ENCODE measurements at places on chromosomes 4 and X.
A peak's percentile ranks its signal among the peaks of the same experiment; 100 is the strongest.

DNA sequence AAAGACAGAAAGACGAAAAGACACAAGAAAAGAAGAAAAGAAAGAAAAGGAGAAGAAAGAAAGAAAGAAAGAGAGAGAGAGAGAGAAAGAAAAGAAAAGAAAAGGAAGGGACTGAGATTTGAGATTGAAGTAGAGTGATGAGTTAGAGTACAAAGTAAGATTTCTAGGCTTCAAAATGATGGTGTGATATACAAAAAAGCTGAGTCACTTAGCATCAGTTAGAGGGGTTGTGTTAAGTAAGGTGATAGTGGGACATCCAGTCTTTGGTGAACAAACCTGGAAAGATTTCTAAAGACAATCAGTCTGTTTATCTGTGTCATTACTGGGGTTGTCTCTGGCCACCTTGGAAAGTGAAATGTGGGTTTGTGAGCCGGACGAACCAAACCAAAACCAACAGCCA, 13.5 kb downstream of the SLC10A6 start:
- DNase-seq: no peak

DNA sequence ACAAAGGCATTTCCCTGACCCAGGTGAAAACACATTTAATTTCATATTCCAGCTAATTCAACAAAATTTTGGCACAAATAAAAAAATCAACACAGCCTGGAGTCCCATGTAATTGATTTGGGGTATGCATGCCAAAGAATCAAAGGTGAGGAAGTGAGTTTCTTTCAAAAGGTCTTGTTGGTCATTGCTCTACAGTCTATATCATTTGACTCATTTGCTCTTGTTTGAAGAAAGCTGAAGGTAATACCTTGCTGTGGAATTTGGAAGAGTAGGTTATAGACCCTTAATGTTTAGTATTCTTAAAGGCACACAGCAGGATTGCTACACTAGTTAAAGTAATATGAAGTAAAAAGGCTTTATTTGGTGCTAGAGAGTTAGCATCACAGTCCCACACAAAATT, 25.4 kb downstream of the COL4A6 start:
- no peak for DNase-seq

- no peak for DNase-seq
Measured at GRCh38 chr4:138614398-138615142, 372.4 kb upstream of the SLC7A11 start.

GRCh38 chr4:101345596-101346350, 1.6 kb downstream of the PPP3CA start:
- peak; percentile 60 for DNase-seq

- no peak for DNase-seq
Measured at GRCh38 chrX:100874325-100874724, at the start of gene NOX1. TSS of gene NOX1 (minus strand) at chrX:100874359. CDS start at chrX:100874139, 220 bp downstream.

- DNase-seq: no peak
Measured at GRCh38 chrX:6891404-6891803, 256.1 kb upstream of the STS start.

DNA sequence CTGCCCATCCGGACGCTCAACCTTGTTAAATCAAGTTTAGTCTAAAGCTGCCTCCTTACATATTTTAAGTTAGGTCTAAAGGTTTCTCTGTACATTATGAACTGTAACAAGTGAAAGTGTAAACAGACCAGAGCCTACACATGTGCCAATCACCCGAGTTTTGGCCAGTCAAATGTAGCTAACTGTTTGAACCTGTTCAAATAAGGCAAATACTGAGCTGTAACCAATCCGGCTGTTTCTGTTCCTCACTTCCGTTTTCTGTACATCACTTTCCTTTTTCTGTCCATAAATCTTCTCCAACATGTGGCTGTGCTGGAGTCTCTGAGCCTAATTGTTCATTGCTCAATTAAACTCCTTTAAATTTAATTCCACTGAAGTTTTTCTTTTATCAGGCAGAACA, 113.3 kb upstream of the SHISA3 start:
- DNase-seq: no peak

- no peak for DNase-seq
Measured at GRCh38 chr4:86961116-86961515, 26.3 kb downstream of the AFF1 start.

DNA sequence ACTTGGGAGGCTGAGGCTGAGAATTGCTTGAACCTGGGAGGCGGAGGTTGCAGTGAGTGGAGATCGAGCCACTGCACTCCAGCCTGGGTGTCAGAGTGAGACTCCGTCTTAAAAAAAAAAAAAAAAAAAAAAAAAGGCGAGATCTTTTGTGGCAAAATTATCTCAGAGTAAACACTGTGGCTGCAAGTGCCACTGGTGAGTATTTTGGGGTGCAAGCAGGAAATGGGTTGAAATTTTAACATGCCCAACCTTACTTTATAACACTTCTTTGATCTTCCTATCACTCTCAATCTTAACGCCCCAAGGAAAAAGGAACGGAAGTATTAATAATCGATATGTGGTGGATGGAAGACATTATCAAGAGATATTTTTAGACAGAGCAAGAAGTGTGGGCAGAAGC, 32.1 kb downstream of the SLC34A2 start:
- no peak for DNase-seq

GRCh38 chrX:30673884-30674598, 20.8 kb downstream of the GK start:
- DNase-seq: no peak

- no peak for DNase-seq
Measured at GRCh38 chr4:73729534-73730165, 10.7 kb upstream of the CXCL8 start.

DNA sequence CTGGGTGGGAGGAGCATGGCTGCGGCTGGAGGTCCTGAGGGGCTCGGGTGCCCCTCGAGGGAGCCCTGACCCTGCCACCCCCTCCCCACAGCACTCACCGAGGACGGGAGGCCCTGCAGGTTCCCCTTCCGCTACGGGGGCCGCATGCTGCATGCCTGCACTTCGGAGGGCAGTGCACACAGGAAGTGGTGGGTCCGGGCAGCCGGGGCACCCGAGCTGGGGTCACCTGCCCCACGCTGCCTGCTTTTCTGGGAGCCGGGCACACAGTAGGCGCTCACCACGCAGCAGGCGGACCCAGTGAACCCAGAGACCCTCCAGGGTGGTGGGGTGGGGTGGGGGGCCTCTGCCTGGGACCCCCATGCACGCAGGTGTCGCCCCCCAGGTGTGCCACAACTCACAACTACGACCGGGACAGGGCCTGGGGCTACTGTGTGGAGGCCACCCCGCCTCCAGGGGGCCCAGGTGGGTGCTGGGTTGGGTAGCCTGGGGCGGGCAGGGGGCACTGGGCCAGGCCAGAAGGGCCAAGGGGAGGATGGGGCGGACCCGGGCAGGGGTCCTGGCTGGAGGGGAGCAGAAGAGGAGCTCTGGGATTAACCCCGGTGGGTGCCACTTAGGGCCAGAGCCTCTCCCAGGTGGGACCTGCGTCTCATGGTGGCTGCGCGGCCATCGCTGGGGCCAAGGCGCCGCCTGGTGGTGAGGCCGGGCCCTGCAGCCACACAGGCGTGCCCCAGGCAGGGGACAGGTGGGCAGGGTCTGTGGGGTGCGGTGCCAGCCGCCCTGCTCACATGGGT, 1.4 kb downstream of the HGFAC start:
- DNase-seq: no peak

- no peak for DNase-seq
Measured at GRCh38 chr4:3401436-3402171, 40.2 kb upstream of the HGFAC start.

GRCh38 chrX:106952089-106952488, 31.9 kb downstream of the CLDN2 start:
- DNase-seq: no peak

GRCh38 chr4:151329217-151330007, 4.0 kb upstream of the SH3D19 start:
- DNase-seq: no peak

GRCh38 chrX:37348971-37349220, 268 bp upstream of the PRRG1 start:
- no peak for DNase-seq

DNA sequence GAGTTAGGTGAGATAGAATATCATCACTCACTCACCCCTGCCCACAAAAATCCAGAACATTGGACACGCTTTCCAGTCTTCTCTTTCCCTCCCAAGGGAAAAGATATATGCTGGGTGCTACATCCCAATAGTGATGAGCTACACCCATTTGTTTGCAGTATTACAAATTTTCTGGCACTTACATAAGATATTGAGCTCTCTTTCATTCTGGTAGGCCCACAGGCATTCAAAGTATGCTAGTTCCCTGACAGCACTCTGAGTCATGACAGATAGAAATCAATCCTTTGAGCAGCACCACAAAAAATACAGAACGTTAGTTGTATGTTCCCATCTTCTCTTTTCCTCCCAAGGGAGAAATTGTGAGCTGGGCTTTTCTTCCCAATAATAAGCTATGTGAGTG, 477.6 kb upstream of the GRID2 start:
- no peak for DNase-seq

DNA sequence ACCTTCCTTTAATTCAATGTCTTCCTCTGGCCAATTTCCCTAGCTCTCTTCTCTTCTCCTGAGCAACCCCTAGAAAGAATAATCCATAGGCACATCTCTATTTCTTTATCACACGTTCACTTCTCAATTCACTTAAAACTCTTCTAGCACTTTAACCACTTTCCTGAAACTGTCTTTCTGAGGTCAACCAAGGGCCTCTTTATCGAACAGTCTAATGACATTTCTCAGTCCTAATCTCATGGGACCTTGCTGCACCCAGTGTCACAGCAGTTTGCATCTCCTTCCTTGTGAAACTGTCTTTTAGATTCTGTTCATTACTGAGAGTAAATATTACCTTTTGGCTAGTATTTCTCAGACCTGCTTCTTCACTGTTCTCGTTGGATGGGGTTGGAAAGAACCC, 285.3 kb upstream of the RASGEF1B start:
- no peak for DNase-seq

DNA sequence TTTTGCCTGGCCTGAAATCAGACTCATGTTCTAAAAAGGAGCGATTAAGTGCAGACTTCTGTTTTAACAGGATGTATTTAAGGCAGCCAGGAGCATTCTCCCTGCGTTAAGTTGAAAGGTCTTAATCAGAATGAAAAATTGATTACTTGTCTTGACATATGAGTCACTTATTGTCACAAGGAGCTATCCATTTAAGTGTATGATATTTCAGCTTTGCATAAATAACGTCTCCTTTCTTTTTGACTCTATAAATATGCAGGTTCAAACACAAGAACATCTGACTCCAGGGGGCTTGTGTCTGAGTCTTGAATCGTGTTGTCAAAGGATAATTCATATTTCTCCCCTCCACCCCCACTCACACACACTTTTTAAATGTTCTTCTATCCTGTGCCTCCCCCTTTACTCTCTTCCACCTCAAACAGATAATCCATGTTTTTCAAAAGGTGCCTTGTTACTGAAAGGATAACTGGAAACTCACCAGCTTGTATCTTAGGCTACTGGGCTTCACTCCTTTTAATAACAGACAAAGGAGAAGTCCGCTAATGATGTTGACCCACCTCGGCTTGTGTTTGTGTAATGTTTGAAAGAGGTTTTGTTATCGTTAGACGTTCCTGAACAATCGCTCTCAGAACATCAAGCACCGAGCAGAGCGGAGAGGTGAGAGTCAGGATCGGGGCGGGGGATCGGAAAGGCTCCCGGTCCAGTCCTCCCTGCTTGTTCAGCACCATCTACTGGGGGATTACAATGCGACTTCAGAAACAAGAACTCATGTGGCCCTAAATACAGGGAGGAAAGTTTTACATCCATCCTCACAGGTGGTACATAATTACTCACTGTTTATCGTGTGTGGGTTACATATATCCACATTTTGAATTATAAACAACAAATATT, 107.5 kb upstream of the RPL34 start:
- DNase-seq: no peak

DNA sequence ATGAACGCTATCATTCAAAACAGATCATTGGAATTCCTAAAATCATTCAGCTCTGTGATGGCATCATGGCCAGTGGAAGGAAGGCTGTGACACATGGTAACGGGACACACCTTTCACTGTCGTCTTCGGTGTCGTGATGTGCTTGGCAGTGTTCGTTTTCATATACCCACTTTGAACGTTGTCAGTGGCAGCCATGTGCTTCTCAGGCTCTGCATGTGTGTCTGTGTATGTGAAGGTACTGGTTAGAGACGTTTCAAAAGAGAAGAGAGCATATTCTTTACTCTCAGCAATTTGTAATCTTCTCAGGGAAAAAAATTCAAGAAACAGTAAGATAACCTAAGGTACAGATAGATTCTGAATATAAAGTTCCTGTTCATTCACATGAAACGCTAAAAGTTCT, 70.6 kb upstream of the MSANTD1 start:
- DNase-seq: no peak

DNA sequence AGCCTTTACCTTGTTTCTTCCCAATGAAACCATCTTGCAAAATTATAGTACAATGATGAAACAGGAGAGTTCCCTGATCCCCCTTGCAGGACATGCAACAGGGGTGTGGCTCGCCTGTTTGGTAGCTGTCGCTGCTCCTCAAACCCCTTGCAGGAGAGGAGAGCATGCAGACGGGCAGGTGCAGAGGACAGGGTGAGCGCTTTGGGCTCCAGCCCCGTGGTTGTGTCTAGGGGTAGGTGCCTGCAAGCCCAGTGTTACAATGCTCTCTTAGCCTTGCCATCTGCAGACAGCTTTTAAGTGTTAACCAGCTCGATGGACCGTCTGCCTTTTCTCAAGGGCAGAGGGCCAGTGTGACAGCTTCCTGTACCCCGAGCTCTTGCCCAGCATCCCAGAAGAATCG, 102.0 kb downstream of the TAB3 start:
- no peak for DNase-seq

DNA sequence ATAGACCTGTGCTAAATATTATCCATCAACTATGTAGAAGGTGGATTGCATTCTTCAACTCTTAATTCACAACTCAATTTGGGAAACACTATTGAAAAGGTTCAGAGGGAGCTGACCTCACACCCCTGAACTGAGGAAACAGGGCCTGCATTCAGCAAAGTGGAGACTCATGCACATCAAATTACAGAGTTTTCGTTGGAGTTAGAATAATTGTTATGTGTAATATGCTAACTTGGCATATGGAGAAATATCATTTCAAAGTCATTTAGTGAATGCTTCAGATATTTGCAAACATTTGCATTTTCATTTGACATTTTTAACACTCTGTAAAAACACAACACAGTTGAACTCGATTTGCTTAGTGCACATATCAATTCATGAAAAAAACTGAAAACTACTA, 1102.8 kb upstream of the INTU start:
- no peak for DNase-seq
